NCI-H1417 treated with DMSO at 0.1 percent for 48 hours (cell line): ENCODE measurements at places on chromosomes 12 and 14.

DNA sequence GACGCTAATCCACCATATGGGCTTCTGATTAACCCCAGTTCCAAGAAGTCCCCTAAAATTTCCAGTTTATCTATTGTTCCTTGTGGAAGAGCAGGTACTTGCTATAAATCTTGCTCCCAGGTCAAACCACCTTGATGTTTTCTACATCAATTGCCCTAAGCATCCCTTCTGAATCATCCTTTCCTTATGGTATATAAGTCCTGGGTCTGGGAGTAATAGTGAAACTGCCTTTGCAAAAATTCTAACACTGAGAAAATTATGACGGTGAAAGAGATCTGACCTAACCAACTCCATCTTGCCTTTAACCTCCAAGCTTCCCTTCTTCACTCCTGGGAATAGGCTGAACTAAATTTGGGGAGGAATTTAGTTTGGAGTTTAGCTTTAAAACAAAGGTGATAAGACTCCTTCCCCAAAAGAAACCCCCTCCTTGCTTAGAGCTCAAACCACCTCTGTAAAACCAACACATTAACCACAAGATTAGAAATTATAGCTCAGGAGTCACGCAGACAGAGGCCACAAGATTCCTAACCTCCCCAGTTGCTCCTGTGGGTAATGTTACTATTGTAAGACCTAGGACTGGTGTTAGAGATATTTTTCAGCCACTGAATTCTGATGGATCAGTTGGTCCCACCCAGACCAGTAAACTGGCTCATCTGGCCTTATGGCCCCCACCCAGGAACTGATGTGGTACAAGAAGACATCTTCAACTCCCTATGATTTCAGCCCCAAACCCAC is 33.8 kb upstream of the DTX1 start:
- DNase-seq = no peak

DNA sequence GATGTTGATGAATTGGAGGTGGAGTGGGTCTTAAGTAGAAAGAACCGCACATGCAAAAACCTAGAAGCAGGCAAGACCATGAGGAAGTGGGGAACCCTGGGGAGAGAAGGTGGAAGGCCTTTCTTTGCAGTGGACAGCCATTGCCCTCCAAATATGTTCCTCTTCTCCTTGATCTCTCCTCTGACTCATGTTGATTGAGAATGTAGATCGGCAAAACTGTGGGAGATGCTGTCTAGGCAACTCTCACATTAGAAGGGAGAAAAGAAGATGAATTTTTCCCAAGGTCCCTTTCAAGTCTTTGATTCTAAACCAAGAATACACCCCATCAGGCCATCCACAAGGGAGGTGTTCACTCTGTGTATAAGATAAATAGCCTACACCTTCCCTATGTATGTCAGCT is 257.5 kb downstream of the MSRB3 start:
- DNase-seq = no peak

- DNase-seq = no peak
These were observed 192.9 kb downstream of the C12orf75 start for GRCh38 chr12:105523164-105524057.

- DNase-seq = no peak
These were observed 4.5 kb upstream of the TMEM233 start for GRCh38 chr12:119589097-119589496.

DNA sequence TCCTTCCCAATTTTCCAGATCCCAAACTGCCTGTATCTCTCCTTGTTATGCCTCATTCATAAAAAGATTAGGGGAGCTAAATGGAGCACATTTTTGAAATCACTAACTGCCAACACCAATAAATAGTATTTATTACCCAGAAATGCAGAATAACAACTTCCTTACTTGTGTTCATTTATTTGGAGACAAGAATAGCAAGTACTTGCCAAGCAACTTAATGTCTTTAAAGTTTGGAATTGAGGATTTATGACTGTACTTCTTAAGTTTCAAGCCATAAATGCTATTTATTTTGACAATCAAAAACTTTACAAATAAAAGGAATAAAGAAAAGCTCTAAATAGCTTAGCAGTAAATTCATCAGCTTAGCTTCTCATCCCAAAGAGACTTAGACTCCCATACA is 626.1 kb upstream of the NOVA1 start:
- no peak for DNase-seq

DNA sequence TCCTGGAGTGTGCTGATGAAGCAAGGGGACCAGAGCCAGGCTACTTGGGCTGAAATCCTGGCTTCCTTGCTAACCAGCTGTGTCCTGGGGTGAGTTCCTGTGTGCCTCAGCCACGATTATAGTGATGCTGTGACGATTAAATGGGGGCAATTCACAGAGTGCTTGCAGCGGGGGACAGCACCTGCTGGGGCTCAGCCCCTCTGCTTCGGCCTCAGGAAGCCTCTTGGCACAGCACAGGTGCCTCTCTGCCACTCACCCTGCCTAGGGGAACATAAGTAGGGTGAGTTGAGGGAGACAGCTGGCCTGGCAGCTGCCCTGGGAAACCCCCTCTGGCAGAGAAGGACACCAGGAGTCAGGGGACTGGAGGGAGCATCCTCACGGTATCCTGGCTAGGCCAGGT is 9.4 kb downstream of the KRT80 start:
- no peak for DNase-seq

GRCh38 chr12:26471560-26471959 is 276.2 kb downstream of the SSPN start:
- no peak for DNase-seq

GRCh38 chr12:78968226-78968625 is 103.7 kb downstream of the SYT1 start:
- DNase-seq = no peak
